ENCODE measurements at places on chromosomes 13 and 19. TPM values are rescaled to one million over a fixed set of nuclear protein-coding genes. Genes with fewer than 3 reads are reported as not detected.

BRSK1 gene
- total RNA-seq: 1.6 TPM

IRGQ gene
- 18.9 TPM for total RNA-seq

SMIM24 gene
- 62.5 TPM for total RNA-seq

FAM83E gene
- 175 TPM for total RNA-seq

BCAM gene
- 20.3 TPM for total RNA-seq

INSL3 gene
- not detected for total RNA-seq

Data from mucosa of descending colon (tissue), 3 donors.